ENCODE measurements at places on chromosomes 16 and 17.

DNA sequence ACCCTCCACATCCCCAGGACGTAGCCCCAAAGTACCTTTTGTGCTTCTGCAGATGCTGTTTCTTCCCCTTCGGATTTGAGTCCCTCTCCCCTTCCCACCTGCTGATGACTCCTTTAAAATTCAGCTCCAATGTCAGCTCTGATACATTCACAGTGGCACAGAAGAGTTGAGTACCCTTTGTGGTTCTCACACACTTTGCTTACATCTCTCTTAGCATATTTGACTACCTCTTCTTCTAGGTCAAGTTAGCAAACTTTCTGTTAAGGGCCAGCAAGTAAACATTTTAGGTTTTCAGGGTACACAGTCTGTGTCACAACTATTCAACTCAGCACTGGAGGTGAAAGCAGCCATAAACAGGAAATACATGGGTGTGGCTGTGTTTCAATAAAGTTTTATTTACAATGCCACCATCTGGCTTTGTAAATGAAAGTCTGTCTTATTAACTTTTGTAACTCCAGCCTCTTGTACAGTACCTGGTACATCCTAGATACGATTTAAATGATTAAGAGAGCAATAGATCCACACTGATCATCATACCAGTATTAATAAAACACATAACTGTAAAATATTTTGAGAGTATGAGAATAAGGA is 161.7 kb downstream of the SOX9 start:
- no peak for DNase-seq

DNA sequence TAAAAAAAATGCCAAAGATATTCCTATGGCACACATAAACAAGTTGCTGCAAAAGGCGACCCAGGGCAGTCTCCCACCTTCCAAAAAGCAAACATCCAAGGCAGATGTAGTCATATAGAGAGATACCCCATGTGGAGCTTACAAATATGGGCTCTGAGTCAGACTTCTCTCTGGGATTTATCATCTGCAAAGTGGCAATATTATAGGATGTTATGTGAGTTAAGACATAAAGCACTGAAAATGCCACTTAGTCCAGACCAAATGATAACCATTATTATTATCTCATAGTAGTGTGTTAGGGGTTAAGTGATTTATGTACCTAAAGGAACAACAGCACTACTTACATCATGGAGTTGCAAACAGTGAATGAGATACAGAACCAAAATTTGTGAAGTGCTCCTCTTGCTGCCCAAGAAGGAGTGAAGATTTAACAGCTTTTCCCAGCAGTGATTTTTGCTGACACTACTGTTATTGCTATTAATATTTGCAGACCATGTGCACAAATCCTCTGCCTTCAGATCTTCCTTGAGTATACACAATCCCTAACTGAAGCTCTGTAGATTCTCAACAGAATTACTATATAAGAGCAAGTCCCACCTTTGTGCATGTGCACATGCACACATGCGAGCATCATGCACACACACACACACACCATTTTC is 560.0 kb upstream of the SALL1 start:
- no peak for DNase-seq

DNA sequence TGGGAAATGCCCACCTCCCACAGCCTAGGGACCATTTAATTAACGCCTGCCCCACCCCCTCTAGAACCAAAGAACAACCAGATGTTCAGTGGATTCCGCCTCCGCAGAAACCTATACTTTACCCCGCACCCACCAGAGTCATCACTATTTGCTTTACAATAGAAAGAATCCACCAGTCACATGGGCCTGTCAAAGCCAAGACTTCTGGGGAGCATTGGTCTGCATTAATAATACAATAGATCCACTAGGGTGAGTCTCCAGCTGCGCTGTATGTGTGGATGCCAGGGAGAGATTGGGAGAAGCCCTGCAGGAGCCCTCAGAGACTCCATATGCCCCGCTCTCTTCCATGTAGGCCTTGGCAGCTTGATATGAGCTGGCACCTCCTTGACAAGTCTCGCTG is 31.3 kb downstream of the CLEC19A start:
- no peak for DNase-seq

- no peak for DNase-seq
These were observed 54.6 kb upstream of the ACSF3 start for GRCh38 chr16:89038811-89039735.
